ENCODE measurements at places on chromosomes 4 and X.

- DNase-seq, result no peak
Observed at GRCh38 chrX:137915466-137915865, 349.5 kb downstream of the ZIC3 start.

GRCh38 chrX:134461437-134461836, 1.5 kb downstream of the HPRT1 start:
- no peak for DNase-seq

DNA sequence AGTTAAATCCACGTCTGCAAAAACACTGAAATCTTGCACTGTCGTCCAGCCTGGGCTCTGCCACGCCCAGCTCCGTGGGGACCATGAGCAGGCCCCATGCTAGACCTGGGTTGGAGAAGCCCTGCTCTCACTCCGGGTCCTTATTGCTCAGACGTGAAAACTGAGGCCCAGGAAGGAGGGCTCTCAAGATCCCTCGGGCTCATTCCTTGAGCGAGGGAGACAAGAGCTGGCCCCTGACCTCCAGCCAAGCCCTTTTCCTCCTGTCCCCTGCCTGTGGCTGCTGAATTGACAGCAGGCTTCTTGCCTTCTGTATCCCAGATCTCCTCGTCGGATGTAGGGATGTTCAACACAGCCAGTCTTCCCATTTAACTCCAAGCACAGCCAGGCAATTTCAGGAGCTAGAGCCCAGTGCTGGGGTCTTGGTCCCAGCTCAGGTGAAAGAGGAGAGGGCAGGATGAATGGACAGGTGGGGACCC, 109.5 kb downstream of the CPZ start:
- DNase-seq, result no peak

GRCh38 chr4:47482326-47482725, 2.7 kb upstream of the ATP10D start:
- DNase-seq, result no peak

DNA sequence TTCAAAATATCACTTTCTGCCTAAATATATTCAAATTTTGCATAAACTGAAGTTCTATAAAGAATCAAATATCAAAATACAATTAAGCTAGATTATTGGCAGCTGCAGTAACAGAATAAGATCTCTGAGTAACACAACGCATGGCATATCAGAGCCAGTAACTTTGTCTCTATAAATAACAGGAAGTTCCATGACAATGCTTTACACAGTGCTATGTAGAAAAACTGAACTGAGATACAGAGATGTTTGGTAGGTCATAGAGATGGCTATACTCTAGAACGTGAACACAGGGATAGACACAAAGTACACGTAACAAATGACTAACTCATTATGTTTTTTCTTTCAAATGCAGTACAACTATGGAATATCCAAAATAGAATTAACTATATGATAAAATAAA, 18.2 kb downstream of the UBE2D3 start:
- no peak for DNase-seq

GRCh38 chr4:158588285-158588684, 66.6 kb downstream of the RXFP1 start:
- no peak for DNase-seq

GRCh38 chrX:44012484-44013096, 39.4 kb upstream of the NDP start:
- DNase-seq, result no peak

DNA sequence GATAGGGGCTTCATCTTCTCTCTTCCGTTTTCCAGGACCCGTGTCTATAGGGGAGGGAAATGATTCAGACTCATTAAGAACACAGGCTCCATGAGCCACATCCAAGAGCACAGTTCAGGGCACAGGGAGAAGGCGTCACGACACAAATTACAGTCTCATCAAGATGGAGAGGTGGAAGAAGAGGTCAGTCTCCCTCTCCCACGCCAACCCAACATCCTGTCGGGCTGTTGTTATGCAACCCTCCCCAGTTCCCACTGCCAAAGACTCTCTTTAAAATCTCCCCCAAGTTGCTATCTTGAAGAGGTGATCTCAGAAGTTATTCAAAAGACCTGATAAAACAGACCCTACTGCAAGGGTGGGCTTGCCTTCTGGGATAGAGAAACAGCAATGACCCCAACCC, 12.6 kb downstream of the ZMYM3 start:
- DNase-seq, result no peak

GRCh38 chr4:111883557-111883999, 261.7 kb upstream of the FAM241A start:
- DNase-seq, result no peak

DNA sequence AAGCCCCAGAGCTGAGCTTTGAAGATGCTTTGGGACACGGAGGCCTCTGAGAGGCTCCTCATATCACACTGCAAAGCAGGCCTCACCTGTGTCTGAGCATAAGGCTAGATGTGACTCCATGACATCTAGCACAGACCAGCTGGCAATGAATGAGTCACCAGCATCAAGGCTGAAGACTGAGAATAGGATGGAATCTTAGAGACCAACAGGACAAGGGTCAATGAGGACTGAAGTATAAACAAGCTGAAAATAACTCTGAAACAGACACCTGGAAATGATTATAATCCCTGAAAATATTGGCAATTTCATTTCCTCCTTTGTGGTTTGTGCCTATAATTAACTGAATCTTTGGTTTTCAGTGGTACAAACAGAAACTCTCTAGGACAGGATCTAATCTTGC, 87.1 kb upstream of the PRPS1 start:
- no peak for DNase-seq

- DNase-seq, result no peak
Observed at GRCh38 chr4:128583753-128584712, 225.5 kb upstream of the JADE1 start.

GRCh38 chr4:100576570-100576969, 58.7 kb upstream of the EMCN start:
- DNase-seq, result no peak

DNA sequence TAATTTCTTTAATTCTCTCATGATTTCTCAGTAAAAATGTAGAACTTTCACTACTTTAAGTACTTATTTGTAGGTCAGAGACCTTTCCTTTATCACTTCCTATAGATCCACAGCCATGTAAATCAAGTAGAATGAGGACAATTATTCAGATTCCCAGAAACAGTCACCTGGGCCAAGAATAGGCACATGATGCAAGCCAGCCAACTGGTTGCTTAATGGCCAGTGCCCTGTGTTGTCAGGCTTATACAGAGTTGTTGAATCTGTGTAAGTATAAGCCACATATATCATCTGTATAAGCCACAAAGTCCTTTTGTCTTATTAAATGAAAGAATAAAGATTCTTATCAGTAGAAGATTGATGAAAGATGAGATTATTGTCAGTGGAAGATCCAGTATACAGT, 5.2 kb downstream of the BANK1 start:
- no peak for DNase-seq

- no peak for DNase-seq
Observed at GRCh38 chrX:40150503-40150902, 52.7 kb upstream of the BCOR start.

DNA sequence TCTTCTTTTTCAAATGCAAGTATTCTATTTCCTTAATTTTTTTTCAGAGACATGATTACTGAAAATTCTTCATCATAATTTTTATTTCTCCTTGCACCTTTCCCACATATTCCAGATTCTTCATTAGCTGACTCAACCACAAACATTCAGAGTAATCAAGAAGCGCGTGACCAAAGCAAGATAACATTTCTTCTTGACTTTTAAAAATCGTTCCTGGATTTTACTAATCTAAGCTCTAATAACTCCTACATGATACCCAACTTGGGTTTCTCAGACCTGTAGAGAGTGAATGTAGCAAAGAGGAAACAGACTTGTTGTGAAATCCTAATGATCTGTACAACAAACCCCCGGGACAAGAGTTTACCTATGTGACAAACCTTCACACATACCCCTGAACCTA, 615.0 kb downstream of the TMA16 start:
- DNase-seq, result no peak

DNA sequence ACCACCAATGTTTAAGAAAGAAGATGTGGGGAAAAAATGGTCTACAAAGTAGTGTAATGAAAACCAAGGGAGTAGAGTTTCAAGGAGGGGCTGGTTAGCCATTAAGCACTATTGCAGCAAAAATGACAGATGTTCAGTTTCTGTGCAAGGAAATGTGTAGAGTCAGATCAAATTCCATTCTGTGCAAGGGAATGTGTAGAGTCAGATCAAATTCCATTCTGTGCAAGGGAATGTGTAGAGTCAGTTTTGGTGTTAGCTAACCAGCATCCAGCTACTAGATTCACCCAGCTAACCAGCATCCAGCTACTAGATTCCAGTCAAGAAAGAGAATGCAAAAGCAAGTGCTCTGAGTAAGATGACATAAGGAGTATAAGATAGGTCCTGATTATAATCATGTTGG, 208.8 kb downstream of the COX18 start:
- DNase-seq, result no peak

DNA sequence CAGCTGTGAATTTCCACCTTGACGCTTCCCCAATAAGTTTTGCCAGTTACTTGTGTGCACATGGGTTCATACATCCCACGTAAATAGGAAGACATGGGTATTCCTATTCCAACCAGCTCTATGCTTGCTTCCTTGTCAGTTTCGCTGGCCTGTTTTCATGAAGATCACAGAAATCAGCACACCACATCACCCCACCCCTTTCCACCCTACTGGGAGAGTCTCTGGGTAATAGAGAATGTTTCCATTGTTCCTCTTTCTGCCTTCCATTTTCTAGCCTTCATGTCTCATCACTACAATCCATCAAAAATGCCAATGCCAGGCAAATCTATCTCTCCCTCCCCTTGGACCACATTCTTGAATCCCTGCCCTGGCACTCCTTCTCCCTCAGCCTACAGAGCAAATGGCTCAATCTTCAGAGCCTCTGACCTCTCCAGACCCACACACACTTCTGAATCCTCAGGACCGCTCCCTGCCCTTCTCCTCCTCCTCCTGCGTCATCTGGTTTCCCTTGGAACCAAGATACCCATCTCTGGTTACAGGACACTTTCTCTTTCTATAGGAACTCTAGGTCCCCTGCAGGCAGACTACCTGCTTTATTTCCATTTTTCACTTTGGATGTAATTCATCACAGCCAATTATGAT, 323.3 kb downstream of the DHX15 start:
- DNase-seq, result no peak

GRCh38 chr4:94941706-94942105, 184.0 kb downstream of the BMPR1B start:
- DNase-seq, result no peak

DNA sequence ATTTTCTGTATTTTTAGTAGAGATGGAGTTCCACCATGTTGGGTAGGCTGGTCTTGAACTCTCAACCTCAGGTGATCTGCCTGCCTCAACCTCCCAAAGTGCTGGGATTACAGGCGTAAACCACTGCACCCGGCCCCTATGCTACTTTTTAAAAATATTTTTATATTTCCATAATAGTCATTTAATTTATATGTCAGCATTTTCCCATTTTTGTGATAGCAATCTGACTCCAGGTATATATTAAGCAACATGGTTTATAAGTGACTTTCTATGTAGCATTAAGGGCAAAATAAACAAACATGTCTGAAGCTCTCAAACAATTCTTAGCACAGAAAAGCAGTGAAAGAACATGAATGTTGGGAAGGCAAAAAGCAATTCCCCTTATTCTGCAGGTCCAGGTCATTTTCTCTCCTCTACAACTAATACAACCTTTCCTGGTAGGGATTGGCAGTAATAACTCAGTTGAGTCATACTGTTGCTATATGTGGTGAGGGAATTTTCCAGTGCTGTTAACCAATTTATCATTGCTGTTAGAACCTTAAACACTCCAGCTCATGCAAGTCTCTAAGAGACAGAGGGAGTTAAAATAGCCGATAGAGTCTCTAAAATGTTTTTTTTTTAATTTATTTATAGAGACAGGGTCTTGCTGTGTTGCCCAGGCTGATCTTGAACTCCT, 24.0 kb downstream of the SMIM14 start:
- DNase-seq, result no peak
